COR-L47 (cell line): ENCODE measurements at places on chromosomes 6 and 20.

GRCh38 chr20:46347841-46348803, 39.8 kb upstream of the CDH22 start:
- DNase-seq = peak; percentile 68

DNA sequence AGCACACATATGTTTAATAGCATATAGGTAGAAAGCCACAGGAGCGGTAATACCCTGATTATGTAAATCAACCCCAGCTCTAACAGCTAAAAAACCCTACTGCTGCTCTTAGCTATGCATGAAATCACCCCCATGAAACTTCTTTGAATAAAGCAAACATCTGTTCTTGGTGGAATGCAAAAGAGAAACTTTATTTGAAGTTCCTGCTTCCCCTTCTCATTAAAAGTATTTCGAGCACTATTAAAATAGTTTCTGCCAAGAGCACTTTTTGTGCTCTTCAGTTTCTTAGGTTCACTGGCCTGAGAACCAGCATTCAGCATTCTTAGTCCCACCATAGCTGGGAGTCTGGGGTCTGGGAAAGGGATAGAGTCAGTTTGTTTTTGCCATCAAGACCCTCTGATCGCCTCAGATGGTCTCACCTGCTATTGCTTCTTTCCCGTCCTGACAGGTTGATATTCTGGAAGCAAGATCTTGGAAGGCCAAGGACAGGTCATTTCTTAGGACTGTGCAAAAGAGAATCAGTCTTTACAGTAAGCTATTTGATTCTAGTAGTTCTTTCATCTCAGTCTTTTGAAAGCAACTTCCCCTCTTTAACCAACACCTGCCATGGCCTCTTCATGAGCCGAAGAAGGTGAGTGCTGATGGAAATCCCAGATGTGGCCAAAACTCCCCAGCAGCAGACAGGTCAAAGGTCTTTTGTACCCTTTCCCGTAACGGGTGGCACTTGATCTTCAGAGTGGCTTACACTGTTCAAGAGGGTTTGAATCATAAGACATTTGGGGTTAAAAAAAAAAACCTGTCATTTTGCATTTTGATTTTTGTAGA, 76.5 kb upstream of the TMEM170B start:
- DNase-seq = no peak

DNA sequence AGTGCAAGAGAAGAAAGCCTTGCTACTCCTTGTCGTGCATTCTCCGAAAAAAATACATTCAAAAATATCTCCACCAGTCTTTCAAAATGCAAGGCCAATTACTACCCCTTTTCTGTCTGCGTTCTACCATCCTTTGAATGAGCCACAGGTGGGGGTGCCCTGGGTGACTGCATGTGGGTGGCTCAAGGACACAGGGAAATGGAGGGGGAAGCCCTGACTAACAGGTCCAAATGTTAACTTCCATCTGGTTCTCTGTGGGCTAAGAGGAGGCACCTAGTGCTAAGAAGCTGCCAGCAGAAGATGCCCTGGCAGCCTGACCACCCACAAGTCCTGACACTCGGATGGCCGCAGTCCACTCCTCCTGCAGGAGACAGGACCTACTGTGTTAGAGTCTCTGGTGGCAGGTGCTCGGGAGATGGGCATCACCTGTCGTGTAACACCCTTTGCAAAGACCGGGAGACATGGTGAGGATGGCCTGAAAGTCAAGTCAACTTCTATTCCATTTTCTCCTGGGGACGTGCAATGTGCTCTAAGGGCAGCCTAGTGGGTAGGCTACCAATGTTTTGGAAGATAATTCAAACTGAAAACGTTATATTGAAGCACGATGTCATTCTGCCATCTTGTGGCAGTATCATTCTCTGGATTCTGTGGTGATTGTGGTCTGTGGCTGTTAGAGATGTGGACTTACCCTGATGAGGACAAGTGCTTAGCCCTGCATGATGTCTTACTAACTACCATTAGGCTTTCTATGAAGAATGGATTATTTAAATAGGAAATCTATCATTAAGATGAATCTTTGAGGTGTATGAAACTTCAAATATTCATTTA, 27.4 kb upstream of the IGF2R start:
- DNase-seq = no peak

DNA sequence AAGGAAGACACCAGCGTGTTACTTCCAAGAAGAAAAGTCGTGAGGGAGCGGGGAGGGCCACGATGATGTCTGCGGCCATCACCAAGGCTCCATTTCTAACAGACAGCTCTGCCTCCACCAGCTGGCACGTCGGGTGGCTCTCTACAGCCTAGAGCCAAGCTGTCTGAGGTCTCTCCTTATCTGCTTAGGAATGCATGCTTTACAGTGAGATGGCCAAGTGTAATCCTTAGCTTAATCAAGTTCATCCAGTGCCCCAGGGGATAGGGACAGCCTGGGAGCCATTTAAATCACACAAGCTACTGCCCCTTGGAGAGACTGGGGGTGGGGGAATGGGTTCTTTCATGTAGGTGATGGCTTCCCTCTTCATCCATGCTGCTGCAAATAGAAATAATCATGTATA, 213.8 kb upstream of the CST7 start:
- no peak for DNase-seq

- DNase-seq = no peak
Measured at GRCh38 chr20:16205507-16205906, 367.7 kb downstream of the KIF16B start.

DNA sequence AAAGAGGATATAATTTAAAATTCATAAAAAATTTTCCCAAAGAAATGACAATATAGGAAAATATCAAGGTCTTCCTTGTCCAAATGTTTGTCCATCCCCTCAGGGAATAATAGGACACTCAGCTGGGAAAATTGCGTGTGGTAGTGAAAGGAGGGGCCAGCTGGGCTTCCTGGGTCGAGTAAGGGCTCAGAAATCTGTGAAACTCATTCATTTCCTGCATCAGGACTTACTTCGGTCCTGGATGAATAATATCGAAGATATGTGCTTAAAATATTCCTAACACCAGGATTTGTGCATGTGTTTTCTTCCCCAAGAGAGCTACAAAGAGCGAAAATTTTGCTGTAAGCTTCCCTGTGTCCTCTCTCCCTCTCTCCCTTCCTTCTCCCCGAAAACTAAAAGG, 118.2 kb upstream of the GJE1 start:
- DNase-seq = no peak

DNA sequence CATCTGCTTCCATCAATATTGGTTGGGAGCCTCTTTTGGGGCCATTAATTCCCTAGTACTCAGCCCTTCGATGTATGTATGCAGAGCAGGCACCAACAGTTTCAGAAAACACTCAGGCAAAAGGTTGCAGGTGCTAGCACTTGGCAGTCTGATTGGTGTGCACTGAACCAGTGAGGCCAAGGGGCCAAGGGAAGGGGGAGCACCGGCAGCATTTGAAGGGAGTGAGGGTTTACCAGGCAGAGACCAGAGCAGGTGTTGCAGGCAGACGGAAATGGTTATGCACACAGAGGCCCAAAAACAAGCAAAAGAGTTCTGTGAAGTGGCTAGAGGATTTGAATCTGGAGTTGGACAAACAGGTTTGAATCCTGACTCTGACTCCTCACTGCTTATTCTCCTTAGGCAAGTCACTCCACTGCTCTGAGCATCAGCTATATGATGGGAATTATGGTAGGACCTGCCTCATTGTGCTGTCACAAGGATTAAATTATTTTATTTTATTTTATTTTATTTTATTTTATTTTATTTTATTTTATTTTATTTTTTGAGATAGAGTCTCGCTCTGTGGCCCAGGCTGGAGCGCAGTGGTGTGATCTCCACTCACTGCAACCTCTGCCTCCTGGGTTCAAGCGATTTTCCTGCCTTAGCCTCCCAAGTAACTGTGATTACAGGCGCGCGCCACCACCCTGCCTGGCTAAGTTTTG, 58.1 kb upstream of the SHLD1 start:
- no peak for DNase-seq

DNA sequence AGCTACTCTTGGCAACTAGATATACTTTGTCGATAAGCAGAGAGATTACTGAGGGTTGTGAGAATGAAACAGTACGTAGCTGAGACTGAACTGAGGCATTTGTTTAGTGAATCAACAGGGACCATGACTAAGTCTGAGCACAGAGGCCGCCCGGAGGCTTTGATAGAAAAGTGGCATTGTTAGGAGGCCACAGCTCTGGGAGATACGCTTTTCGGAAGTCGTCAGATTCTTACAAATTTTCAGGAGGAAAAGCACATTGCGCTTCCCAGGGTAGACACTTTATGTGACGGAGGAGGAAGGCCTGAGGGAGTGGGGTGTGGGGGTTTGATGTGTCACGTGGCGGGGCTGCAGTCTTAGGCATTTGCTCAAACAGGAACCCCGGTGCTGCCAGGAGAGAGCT, 69.4 kb downstream of the PSMG4 start:
- DNase-seq = no peak

DNA sequence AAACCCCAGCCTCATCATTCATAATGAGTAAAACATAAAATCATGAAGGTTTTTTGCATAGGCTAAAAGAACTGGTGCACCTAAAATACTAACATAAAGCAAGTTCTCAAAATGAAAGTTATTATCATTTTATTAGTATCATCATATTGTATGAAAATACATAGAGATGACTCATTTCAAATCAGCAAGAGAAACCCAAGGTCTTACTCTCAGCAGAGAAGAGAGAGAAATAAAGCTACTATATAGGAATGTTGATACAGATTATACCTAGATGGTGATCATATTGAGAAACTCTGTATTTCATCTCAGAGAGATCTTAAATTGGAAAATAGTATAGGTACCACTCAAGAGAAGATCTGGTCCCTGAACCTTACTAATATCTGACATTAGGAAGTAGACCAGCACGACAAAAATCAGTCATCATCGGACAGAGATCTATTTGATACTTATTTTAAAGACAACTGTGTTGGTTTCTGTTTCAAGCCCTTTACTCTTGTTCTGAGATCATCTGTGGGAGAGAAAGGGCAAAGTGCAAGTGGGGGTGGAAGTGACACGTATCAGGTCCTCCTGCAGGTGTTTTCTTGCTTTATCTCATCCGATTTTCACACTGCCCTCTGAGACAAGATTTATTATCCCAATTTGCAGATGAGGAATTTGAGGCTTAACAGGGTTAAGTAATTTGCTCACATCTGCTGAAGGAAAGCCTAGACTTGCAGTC, 532.3 kb downstream of the MAFB start:
- DNase-seq = no peak

GRCh38 chr20:63223121-63223825, 7.3 kb upstream of the YTHDF1 start:
- no peak for DNase-seq

DNA sequence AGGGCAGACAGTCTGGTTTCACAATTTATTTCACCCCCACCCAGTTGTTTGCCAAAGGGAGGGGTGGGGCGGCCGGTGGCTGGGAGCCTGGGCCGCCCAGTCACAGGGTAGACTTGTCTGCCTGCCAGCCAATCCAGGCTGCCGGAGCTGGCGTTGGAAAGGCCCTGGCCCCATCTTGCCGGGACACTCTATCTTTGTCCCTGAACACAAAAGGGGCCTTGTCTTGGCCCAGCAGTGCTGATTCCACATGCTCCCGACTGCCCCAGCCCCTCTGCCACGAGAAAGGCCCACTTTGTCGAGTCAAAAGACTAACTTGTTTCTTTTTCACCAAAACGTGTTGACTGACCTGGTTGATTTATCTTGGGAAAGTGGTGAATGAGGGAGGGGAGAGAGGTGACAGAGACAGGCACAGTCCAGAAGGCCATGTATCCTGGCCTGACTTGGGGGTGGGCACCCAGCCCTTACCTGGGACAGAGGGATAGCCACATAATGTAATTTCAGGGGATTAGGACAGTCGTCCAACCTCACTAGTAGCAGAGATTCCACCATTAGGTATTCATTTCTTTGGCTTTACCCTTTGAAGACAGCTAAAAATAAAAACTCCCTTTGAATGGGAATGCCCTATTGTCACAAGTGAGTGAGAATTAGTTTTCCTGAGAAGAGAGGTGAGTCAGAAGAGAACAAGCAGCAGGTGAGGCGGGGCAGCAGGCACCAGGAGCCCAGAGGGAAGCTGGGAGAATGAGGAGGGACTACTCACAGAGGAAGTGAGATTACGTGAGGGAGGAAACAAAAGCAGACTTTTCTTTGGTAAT, 67.0 kb upstream of the SIRPA start:
- DNase-seq = no peak

GRCh38 chr6:44851176-44851575, 463.7 kb downstream of the CDC5L start:
- no peak for DNase-seq

GRCh38 chr6:168590406-168590805, 149.4 kb downstream of the SMOC2 start:
- DNase-seq = no peak

DNA sequence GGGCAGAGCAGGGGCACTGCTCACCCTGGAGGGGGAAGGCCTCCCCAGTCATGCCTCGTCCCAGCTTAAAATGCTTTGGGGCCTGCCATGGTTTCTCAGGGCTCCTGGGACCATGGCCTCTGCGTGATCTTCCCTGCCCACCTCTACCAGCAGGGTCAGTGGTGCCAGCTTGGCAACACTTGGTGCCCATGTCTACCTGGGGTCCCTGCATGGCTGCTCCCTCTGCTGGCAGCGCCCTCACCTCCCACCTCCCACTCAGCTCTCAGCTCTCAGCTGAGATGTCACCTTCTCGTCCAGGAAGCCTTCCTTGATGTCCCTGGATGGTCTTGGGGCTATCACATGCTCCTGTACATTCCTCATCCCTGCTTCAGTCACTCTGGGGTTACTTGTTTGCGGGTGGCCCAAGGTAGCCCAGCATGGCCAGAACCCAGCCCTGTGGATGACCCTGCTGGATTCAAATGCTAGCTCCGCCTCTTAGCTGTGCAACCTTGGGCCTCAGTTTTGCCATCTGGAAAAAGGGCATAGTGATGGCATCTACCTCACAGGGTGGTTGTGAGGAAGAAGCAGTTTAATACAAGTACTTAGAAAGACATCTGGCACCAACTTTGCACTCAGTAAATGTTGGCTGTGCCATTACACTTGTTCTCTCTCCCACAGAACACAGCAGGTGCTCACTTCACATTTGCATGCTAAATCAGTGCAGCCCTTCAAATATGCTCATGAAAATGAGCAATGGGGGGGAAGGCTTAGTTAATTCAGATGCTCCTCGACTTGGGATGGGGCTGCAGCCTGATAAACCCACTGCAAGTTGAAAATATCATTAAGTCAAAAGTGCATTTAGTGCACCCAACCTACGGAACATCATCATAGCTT, 53.5 kb upstream of the PTPN1 start:
- no peak for DNase-seq

DNA sequence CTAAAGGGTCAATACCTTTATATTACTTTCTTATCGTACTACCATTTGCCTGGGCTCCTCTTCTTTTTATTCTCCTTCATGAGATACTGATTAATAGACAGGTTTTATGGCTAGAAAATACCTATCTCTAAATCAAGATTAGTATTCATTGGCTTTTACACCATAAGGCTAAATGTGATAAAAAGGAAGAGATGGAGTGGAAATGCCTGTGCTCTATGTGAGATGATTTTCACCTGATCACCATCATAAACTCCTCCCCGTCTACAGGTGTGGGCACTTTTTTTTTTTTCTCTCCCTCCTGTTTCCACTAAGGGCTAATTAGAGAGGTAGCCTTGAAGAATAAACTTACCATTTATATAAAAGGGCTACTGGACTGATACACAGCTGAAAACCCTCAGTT, at the start of gene GLYATL3:
GLYATL3 (plus strand) TSS at position 301 of the 400 bp plus-strand sequence. CDS start 12,068 bp downstream, outside the sequence.
- no peak for DNase-seq
